Stimulated activated CD4-positive, alpha-beta T cell treated with anti-CD3 and anti-CD28 coated beads, Interleukin-1b, Interleukin-23, amount 100 ng/mL, for 1 hour (primary cell): ENCODE measurements at places on chromosomes 5 and 9.

DNA sequence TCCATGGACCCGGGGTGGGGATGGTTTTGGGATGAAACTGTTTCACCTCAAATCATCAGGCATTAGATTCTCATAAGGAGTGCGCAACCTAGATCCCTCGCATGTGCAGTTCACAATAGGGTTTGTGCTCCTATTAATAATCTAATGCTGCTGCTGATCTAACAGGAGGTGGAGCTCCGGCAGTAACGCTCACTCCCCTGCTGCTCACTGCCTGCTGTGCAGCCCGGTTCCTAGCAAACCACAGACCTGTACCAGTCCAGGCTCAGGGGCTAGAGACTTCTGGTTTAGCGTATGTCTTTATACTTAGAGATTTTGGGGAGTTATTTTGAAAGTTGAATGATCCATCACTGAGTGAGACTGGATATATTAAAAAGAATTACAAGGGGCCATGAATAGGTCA is 50.2 kb downstream of the RICTOR start:
- no peak for DNase-seq

GRCh38 chr5:104643320-104643719 is 1080.7 kb upstream of the NUDT12 start:
- no peak for DNase-seq

GRCh38 chr9:76161541-76161940 is 232.7 kb downstream of the RFK start:
- DNase-seq, result no peak

DNA sequence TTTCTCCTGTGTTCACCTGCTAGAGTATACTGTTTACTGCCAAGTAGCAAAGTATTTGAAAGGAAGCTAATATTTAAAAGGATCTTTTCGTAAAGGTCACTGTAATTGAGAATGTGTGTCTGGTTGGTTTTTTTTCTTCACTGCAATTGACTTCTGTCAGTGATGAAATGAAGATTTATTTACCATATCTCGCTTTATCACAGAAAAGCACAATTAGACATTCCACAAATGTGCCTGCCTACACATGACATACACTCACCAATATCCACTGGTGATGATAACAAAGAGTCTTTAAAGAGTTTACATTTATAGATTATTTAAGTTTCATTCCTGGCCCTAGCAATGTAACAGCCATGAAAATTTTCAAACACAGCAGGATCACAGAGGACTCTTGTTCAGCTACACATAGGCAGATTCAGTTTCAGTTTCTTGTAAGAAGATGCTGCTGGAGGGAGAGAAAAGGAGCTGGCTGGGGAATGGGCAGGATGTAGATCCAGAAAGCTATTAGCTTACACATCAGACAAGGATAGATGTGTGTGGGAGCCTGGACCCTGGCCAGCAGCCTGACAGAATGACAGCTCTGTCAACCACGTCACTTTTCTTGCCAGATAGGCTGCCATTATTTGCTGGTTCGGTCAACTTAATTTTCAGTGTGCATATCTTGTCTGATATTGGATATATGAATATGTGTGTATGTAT is 104.0 kb downstream of the GDNF start:
- DNase-seq, result no peak

- no peak for DNase-seq
Measured at GRCh38 chr9:117030254-117030768, 343.2 kb downstream of the TRIM32 start.

DNA sequence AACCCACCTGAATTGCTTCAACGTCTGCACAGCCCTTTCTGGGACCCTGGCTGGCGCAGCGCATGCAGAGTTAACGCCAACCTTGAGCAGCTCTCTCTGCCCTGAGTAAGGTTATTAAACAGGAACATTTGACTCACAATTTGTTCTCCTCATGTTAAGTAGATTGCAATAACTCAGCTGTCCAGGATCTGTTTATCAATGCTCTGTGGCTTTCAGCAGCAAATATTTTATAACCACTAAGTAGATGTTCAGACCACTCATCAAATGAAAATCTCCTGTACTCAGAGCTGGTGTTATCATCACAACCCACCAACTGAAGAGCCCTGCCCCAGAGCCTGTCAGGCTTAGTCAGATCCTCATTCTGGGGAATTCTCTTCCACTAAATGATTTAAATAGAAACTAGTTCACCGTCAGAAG is 403.0 kb downstream of the ZNF608 start:
- DNase-seq, result no peak

DNA sequence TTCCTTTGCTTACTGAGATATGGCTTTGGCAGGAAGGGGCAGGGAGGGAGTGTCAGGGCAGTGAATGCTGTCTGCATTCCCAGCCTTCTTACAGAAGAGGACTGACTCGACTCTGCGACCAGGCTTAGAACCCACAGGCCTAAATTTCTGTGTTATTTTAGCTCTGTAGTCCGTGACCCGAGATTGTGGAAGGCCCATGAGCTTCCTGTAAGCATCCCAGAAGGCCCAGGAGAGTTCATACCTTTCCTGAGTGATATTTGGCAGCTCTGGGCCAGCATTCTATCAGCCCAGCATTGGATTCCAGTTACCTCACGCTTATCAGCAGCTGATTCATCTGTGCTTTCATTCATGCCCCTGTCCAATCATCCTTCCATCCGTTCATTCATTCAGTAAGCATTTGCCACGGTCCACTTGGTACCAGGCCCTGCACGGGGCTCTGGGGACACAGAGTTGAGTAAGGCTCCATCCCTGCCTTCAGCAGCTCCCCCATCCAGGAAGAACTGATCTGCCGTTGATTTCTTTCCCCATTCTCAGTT is 28.2 kb upstream of the RPL26L1 start:
- DNase-seq, result no peak

GRCh38 chr9:72661401-72662135 is 140.2 kb downstream of the TMC1 start:
- no peak for DNase-seq

GRCh38 chr9:93635186-93636107 is 59.1 kb downstream of the PHF2 start:
- DNase-seq, result no peak

DNA sequence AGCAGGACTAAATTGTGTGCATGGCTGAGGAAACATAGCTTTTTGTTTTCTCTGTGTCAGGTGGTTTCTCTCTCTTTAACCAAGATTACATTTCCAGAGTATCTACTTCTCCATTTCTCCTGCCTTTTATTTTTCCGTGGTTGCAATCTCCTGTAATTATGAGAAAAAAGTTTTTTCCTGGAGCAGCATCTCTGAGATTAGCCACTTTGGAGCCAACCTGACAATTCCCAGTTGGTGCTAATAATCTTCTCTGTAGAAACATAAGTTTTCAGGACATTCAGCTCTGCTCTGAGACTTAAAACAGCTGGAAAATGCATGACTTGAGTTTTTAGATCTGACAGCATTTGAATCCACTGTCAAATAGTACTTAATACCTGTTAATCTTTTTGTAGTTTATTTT is 67.1 kb upstream of the GAS1 start:
- no peak for DNase-seq

- DNase-seq, result no peak
Measured at GRCh38 chr5:113361701-113362100, 73.1 kb downstream of the TSSK1B start.

DNA sequence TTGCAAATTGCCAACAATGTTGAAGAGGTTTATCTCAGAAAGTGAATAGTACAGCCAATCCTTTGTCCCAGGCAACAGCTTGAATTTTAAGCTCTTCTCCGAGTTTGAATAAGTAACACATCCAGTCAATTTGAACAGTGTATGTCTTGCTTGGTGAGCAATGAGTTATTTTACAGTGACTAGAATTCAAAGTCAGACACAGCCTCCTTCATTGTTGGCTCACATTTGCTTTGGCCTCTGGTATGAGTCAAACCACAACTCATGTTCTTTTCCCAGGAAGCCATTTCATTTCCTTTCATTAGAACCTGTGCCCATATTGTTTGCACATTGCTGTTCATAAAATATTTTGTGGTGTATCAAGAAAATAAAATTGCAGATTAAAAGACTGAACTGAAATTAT is 622.0 kb upstream of the DAB2 start:
- DNase-seq, result no peak

DNA sequence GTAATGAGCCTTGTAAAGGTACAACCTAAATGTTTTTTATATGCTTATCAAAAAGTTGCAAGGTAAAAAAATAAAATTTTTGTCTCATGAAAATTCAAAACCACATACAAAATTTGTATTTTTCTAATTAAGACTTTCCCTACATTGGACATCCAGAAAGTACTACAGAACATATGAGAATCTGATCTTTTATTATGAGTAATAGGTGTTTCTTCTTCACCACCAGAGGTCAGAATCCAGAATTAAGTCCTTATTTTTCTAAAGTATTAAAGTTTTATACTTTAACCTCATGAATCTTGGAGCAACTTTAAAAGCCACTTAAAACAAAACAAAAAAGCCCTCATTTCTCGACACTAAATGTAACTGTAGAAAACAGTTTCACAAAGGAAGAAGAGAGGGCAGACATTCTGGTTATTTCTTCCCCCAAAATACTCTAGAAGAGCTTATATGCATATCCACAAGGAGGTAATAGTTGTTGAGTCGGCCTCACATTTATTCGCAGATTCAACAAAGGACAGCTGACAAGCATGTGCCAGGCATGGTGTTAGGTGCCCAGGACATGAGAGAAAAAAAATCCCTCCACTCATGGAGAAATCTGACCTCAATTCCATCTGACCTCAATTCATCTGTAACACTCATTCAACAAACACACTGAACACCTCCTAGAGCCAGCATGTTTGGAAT is 69.3 kb downstream of the MLLT3 start:
- DNase-seq, result no peak

GRCh38 chr5:40033411-40033810 is 608.6 kb upstream of the DAB2 start:
- DNase-seq, result no peak

GRCh38 chr9:91162784-91163443 is 198.8 kb downstream of the AUH start:
- DNase-seq, result no peak

- DNase-seq, result no peak
Measured at GRCh38 chr9:106324591-106325280, 538.2 kb upstream of the ZNF462 start.

- no peak for DNase-seq
Measured at GRCh38 chr5:10474521-10475075, 32.9 kb downstream of the ROPN1L start.

GRCh38 chr5:13956471-13956870 is 12.0 kb upstream of the DNAH5 start:
- no peak for DNase-seq

DNA sequence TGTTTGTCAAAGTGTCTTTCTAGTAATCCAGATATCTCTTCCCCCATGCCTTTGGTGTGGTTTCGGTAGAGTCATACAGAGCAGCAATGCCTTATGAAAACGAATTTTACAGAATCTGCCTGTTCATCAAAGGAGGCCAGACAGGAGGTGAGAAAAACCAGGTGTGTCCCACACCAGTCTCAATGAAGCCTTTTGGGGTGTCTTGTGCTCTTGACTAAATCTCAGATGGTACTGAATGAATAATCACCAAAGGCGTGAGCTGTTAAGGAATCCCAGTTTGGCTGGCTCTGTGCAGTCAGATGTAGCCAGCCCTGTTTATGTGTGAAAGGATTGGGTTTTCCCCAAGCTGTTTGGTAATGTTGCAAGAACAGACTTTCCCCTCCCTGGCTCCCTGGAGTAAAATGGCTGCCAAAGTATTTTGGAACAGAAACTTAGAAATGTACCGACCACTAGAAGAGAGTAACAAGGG is 70.8 kb upstream of the CDKN2B start:
- DNase-seq, result no peak

DNA sequence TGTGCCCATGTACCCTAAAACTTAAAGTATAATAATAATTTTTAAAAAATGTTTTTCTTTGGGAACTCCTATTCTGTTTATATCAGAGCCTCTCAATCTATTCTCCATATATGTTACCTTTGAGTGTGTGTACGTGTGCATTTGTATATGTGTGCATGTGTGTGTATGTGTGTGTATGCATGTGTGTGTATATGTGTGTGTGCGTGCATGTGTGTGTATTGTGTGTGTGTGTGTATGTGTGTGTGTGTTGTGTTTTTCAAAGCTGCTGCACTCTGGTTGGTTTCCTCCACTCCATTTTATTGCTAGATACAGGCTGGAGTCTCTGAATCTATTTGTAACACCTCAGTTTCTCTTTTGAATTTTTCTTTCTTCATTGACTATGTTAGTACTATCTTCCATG is 20.0 kb downstream of the SURF6 start:
- no peak for DNase-seq

DNA sequence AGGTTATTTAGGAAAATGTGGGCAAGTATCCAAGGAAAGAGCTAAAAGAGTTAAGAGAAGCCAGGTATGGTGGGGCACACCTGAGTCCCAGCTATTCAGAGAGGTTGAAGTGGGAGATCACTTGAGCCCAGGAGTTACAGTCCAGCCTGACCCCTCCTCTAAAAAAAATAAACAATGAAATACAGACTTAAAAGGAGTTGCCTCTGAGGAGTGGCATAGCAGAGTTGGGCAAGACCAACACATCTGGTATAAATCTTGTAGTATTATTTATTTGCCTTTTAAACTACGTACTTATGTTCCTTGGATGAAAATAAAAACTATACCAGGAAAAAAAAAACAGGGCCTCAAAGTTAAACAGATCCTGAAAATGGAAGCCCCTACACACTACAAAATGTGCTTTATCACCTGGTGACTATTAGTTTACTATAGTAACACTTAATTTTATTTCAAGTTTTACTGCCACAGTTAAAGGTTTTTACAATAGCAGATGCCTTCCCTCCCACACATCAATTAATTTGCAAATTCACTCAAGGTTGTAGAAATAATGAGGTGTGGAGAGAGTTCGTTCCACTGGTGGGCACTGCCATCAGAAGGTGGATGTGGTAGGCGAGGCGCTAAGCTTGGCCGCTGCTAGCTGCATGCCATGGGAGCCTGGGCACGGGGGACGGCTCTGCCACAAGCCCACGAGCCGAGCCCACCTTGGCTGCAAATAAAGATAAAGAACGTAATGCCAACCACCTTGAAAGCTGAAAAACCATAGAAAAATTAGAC is 48.0 kb downstream of the MED27 start:
- DNase-seq, result no peak

- DNase-seq, result no peak
Measured at GRCh38 chr9:124399323-124399967, 15.8 kb downstream of the PSMB7 start.

- DNase-seq, result no peak
Measured at GRCh38 chr5:56172241-56172640, 60.9 kb downstream of the ANKRD55 start.

DNA sequence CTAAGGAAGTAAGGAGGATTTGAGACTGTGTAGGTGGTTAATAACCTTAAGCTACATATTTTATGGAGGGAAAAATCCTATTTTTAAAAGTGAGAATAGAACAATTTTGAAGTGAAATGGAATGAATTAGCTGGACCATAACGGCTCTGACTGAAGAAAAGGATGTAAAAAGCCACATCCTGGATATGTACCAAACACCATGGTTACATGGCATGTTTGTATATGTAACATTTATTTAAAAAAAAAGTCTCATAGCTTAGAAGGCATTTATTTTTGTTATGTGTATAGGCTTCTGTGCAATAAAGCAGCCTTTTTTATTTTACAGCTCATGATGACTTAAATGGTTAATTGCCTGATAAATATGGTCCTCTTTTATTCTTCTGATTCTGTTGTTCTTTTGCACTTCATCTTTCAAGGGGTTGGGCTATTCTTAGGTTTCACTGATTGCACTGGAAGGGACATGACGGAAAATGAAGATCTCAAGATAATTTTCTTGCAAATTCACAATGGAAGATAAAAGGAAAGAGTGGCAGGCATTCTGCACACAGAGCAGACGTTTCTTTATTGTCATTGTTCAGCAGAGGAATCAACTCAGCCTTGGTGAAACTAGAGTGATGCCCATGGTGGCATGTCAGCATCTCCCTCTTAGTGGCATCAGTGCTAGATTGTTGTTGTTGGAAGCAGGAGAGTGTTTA is 63.1 kb downstream of the DOCK8 start:
- no peak for DNase-seq

GRCh38 chr5:36521838-36522745 is 84.3 kb upstream of the SLC1A3 start:
- DNase-seq, result no peak
